ENCODE measurements at places on chromosomes 2 and 18.

DNA sequence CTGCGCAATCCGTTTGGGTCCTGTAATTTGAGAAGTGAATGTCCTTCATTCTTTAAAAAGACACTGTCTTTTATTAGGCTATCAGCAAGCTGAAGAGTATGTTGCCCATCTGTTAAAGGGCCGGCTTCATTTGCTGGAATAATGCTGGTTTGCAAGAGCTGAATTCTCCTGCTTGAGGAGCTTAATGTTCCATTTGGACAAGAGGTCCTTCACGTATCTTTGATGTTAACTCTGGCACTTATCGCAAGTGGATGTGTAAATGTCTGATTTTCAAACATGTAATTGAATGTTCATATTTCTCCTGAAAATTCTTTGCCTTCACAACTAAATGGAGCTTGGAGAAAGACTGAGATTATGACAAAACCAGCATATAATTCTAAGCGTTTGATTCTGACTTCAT is 280.8 kb upstream of the NRP2 start:
- DNase-seq: no peak

DNA sequence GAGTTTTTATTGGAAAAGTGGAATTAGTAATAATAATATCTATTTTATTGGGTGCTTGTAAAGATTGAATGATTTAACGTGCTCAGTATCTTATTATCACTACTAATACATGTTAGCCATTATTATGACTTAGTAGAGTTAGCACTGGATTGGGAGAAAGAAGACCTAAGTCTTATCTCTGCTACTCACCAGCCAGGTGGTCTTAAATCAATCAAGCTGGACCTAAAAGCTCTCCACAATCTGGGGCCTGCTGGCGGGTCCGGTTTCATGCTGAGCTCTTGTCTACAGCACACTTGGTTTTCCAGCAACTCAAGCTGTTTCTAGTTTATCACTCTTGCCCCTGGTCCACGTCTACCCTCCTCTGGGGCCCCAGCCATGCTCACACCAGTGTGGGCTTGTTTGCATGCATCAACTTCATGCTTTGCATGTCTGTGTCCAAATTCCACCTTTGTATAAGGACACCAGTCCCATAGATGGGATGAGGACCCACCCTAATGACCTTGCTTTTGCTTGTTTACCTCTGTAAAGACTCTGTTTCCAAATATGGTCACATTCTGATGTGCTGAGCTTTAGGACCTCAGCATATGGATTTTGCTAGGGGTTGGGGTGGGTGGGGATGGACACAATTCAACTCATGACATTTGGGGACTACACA is 363.1 kb downstream of the LPIN1 start:
- no peak for DNase-seq

GRCh38 chr2:113711851-113712250 is 44.6 kb downstream of the SLC35F5 start:
- no peak for DNase-seq

DNA sequence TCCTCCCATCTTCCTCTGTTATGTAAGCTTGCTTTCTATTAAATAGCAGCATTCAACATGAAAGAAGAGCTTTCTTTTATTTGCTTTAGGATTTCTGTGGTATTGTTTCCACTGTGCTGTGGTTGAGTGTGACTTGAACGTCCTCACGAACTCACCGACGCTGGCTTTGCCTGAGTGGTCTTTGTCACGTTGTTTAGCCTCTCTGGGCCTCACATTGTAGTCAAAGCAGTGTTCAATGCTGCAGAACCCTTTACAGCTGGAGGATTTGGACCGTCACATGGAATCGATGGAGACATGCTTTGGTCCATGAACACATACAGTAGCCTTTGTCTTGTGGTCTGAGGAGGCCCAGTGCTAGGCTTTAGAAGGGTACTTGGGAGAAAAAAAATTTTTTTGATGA is 66.3 kb downstream of the TANC1 start:
- no peak for DNase-seq

DNA sequence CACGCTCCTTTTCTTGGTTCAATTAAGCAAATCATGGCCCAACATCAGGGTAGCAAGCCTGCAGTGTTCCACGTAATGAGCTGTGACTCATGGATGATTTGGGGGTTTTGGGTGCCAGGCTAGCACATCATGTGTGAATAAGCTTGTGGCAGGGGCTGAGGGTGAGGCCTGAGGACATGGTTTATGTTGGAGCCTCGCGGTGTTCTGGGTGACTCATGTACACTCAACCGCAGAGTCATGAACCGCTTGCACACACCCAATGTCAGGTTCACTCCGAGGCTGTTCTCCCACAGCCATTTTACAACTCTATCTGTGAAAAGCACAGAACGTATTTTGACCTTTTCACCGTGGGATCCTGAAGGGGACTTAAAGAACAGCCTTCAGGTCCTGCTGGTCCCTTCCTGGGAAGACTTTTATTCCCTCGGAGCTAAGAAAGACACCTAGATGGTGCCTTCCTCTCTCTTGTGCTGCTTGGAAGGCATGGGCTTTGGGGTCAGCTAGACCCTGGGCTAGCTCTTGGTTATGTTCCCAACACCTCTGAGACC is 139.9 kb upstream of the ZEB2 start:
- DNase-seq: peak; percentile 64

DNA sequence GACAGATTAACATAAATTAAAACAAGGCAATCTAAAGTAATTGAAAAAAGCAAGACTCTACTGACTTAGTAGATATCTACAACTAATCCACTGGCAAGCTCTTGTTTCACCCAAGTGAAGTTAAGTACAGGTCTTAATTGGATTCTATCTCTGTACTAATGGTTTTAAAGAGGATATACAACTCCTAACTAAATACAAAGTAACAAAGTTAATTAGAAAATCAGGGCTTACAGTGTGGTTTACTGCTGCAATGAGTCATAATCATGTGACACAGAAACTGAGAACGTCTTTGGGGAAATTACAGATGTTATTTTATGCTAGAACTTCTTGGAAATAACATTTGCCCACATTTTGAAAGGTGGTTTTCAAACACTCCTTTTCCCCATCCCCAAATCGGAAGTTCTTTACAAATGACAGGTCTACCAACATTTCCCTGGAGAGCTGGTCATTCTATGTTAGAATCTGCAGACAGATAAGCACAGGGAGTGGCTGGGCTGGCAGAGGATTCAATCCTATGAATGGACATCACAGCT is 245.3 kb downstream of the STK39 start:
- no peak for DNase-seq

DNA sequence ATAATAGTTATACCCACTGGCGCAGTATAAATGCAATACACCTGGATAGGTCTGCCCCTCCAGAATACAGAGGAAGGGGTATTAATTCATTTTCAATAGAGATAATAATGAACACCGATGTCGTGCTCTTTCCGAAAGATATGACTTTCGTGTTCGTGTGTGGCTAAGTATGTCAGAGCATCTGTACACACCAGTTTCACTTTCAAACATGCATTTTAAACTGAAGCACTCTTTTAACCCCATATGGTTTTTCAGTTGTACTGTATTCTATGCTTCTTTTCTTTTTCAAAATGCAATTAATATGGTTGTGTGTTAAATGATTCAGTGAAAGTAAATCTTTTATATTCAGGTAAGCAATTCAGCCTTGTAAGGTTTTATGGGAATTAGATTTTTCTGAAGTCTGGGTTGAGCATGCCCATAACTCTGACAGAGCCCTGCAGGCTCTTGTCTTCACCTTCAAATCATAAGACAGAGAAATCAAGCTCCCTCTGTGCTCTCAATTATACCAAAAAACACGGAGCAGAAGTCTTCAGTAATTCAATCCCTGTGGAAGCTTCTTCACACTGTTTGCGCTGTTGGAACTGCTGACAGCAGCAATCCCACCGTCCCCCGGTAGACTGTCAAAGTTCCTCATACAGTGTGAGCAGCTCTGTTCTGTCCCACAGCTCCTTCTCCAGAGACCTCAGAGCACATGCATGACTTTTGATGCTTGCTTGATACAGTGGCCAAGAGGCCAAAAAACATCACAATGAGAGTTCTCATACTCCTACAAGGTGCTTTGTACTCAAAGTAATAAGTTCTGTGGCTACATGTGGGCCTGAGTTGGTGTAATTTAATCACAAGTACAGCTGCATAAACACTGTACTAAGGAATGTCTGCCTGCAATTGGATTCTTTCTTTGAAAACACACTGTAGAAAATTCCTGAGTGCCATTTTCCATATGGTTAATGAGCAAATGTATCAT is 186.8 kb downstream of the ZNF521 start:
- no peak for DNase-seq

- DNase-seq: no peak
Measured at GRCh38 chr18:3619746-3620145, 169.8 kb downstream of the TGIF1 start.

DNA sequence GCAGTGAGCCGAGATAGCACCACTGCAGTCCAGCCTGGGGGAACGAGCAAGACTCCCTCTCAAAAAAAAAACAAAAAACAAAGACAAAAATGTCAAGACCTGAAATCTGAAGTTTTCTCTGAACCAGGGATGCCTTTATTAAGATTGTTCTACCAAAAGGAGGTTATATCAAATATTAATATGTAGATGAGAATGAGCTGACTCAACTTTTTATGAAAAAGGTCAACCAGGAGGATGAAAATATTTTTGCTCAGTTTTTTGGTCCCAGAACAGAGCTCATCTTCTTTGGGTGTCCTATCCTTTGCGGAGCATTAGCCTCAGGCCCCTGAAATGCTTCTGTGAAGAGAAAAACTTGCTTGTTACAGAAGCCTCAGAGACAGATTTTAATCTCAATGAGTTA is 44.0 kb downstream of the NEMP2 start:
- DNase-seq: no peak

DNA sequence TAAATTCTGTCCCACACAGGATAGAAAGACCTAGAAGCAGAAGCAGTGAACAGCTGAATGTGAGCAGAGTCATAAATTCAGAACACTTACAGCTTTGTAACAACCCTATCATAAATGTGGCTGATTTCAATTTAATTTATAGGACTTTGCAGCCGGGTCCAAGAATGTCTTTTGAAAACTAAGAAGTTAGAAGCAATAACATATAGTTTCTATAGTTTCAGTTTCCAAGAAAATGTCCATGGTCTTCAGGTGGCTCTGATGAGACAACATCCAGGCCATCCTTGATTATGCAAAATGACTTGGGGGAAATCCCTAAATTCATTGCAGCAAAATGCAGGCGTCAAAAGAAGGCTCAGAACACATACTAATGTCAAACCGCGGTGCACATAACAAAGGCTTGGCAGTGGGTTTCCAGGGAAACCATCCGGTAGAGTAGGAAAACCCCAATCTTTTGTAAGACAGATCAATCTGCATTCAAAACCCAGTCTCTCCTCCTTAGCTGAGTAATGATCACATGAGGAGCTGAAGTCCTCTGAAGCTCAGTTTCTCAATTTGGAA is 442.2 kb upstream of the ID2 start:
- DNase-seq: no peak

GRCh38 chr2:8193146-8193545 is 488.7 kb upstream of the ID2 start:
- DNase-seq: no peak

DNA sequence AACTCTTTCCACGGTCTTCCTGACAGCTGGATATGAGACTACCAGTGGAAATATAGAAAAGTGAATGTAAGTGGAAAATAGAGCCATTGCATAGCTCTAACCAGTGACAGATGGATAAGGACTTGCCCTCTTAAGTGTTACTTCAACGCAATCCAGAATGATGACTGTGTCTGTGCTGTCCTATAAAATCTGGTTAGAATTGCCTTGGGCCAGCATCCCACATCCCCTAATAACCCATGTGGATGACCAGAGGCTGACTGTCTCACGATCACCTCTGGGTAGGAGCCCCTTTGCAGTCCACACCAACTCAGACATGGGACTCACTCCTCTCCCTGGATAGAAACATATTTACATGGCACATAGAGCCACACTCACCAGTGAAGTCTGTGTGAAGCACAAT is 186.6 kb downstream of the C1D start:
- no peak for DNase-seq

GRCh38 chr2:218369330-218369729 is 12.7 kb downstream of the CATIP start:
- no peak for DNase-seq

DNA sequence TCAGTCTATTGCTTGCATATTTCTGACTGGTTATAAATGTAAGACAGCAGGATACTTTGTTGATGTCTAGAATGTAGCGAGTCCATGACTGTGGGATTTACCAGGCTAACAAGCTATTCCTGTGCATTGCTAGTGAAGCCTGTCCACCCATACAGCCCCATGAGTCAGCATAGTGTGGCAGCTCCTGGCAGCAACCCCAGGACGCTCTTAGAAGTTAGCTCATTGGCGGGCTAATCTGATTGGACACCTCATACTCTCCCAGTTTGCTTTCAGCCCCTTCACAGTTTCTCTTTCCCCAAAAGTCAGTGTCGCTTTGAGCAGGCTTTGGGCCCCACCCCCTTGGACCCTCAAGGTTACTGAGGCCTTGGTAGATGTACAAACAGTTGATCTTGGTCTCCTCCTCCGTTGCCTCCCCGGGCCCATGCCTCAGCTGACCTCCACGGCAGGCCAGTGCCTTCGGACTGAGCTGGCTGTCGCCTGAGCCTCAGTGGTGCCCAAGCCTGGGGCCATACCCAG is 48.0 kb downstream of the COA5 start:
- no peak for DNase-seq

- DNase-seq: no peak
Measured at GRCh38 chr2:99644419-99644787, 154.6 kb upstream of the REV1 start.

DNA sequence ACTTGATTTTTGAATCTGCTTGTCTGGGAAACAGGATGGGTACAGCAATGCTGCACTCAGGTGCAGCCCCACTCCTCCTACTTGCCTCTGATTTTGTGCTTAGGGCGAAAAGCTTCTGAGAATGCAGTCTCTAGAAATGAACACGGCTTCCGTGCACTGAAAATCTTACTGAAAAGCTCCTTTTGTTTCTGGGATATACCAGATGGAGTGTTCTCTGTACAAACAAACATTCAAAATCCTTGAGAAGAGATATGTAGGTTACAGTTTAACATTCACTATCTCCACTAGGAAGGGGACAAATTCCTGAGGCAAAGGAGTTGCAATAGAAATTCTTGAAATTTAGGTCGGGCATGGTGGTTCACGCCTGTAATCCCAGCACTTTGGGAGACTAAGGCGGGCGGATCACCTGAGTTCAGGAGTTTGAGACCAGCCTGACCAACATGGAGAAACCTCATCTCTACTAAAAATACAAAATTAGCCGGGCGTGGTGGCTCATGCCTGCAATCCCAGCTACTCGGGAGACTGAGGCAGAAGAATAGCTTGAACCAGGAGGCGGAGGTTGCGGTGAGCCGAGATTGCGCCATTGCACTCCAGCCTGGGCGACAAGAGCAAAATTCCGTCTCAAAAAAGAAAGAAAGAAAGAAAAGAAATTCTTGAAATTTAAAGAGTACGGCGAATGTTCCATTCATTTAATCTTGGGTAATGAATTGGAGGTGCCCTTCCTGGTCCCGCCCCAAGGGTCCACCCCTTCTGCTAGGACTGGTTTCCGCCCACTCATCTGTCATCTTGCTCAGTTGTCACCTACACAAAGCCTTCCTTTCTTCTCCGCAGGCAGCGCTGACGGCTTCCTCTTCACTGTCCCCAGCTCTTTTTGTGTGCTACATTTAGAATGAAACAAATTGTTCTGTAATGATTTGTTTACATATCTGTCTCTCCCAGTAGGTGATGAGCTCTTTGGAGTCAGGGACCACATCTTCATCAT is 92.4 kb downstream of the SOCS6 start:
- DNase-seq: no peak
